ENCODE measurements at places on chromosomes 3 and 15.

GRCh38 chr15:67613708-67614107 lies 71.2 kb downstream of the MAP2K5 start:
- DNase-seq = no peak

GRCh38 chr3:117201901-117202774 lies 492.6 kb downstream of the TUSC7 start:
- no peak for DNase-seq

- no peak for DNase-seq
Observed at GRCh38 chr3:197541756-197542539, 13.8 kb downstream of the BDH1 start.

- DNase-seq = no peak
Observed at GRCh38 chr15:29818141-29818540, 4.1 kb downstream of the TJP1 start.

DNA sequence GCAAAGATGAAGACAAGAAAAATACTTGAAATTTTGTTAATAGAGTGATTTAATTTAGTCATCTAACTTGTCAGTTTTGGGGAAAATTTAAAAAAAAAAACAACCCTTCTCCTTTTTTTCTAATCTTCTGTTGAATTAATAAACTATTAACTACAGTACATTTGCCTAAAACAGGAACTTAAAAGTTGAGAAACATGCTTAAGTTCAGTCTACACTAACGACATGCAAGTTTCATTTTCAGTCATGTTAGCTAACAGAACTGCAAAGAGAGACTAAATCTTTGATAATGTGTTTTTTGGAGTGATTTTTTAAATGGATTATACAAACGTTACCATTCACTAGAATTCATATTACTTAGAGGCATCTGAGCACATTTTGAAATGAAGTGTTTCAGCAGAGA lies 71.9 kb upstream of the MBNL1 start:
- DNase-seq = peak; percentile 71

- DNase-seq = no peak
Observed at GRCh38 chr3:29212789-29213433, 68.0 kb upstream of the RBMS3 start.

- peak; percentile 61 for DNase-seq
Observed at GRCh38 chr15:37099319-37100108, 835 bp downstream of the MEIS2 start.

DNA sequence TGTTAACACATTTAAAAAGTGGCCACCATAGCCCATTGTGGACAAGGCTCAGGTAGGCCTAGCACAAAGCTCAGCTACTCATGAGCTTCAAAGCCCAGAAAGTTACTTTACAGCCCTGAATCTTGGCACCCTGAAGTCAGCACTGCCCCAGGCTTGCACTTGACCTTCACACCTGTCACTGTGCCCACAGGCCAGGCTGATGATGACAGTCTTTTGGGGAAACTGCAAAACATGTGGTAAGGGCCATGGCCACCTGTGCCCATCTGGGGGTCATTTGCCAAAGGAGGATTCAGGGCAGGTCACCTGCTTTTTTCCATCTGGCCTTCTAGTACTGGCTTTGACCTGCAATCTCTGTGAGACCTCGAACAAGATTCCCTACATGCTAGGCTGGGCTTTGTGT lies 11.0 kb downstream of the CHDH start:
- DNase-seq = no peak

DNA sequence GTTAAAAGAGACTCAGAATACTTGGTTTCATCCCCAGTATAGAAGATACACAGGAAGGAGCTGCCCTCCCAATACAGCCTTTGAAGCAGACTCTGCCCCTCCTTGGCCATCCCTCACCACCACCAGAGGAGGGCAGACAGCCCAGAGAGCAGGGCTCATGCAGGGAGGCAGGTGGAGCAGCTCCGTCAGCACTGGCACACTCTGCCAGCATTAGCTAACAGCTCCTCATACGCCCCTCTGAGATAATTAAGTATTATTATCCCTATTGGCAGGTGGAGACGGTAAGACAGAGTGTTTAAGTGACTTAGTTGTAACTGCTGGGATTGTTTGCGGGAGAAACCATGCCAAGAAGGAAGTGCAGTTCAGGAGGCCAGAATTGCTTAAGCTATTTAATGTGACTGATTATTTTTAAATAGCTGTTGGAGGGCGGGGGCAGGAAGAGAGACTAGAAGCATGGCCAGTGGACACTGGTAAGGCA lies 434.0 kb downstream of the EPHB1 start:
- DNase-seq = peak; percentile 10

DNA sequence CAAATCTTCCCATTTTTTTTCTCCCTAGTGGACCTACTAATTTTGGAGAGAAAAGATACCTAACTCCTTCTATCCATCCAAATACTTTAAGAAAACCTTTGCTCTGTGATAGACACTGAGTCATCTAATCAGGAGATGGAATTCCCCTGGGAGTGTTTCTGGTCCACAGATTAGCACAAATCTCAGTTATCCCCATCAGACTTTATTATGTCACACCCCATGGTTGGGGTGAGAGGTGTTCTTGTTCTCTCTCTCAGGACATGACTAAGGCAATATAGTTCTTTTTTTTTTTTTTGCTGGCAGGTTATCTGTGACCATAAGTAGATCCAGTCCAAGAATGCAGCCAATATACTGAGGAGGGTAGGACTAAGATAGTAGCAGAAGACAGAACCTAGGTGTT lies 15.8 kb downstream of the SLC9A9 start:
- no peak for DNase-seq

DNA sequence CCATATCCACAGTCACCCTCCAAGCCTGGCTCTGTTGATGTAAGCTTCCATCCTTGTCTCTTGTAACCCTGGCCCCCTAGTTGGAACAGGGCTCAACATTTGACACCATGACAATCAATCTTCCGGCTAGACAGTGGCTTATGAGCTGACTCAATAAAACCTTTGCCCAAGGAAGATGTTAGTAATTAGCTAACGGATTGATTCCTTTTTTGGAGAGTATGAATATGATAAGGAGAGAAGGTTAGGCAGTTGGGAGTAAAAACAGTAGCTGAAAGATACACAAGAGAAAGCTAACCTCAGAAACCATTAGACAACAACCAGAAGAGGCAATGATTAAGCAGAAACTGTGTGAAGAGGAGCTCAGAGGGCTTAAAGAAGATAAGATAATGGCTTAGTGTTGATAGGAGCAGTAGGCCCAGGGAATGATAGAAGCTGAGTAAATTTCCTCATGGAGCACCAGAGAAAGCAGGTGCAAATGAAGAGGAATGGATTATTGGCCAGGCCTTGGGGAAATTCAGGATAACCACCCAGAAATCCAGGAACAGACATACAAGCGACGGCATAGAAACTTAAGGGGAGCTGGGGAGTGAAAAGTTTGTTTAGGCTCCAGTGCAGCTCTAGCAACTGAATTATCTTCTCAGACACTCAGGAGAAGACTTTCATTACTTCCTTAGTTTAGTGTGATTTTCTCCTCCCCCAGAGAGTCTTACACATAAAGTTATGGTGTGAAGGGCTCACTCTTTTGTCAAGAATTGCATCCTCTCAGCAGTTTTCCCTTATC lies 7.8 kb upstream of the RFX7 start:
- no peak for DNase-seq

GRCh38 chr15:81375461-81375860 lies 1.4 kb upstream of the TMC3 start:
- DNase-seq = no peak

- no peak for DNase-seq
Observed at GRCh38 chr3:15636028-15636709, 34.6 kb downstream of the BTD start.

DNA sequence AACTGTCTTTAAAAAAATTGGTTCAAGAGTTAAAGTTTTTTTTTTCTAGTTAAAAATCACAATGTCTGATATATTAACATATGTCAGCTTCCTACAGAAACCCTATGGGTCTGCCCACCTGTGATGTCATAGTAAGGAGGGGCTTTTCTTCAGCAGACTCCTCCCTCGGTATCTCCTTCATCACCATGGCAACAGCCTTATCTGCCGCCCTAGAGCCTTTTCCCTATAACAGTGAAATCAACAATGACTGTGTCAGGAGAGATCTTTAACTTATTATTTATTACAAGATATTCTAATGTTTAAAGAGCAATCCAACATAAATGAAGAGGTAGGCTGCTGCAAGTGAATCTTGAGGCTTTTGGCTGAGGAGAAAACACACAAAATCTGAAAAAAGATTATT lies 138.7 kb downstream of the PEX5L start:
- peak; percentile 48 for DNase-seq

DNA sequence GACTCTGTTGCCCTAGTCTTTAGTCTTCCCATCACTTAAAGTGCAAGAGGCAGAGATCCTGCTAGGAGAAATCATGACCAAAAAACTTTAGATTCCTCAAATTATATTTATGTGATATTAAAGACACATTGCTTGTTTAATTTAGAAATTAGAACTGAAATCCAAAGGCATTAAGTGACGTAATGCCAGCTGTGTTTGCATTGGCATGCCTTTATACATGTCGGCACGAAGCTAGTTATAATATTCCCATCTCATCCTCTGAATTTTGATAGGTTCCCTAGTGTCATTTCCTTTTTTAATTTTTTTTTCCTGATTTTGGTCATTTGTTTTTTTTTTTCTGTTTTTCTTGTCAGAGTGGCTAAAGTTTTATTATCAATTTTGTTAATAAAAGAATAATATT lies 203.5 kb upstream of the ZBTB20 start:
- DNase-seq = no peak

DNA sequence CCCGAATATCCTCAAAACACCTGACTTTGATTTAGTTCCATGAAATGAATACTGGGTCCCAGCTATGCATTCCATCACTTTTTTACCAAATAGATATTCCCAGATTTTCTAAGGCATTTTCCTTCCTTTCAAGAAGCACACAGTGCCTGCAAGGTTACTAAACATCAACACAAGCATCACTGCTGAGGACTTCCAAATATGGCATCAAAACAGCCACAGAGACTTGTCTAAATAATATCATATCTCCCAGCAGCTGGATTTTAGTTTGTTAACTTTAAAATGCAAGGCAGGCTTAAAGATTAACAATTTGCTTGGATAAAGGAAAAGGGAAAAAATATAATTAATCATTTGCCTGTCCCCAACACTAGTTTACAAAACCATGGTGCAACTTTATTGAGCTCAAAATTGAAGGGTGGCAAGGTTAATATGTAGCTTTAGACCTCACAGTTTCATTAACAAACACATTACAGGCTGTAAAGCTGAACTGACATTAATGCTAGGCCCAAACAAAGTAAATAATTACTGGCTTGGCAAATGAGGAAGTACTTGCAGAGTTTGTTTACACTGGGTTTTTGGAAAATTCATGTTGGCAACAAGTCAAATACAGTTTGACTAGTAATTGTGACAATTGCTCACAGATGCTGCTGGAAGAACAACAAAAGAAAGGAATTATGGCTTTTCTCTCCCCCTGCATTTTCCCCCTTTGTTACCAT lies 401.7 kb upstream of the CDIN1 start:
- no peak for DNase-seq

DNA sequence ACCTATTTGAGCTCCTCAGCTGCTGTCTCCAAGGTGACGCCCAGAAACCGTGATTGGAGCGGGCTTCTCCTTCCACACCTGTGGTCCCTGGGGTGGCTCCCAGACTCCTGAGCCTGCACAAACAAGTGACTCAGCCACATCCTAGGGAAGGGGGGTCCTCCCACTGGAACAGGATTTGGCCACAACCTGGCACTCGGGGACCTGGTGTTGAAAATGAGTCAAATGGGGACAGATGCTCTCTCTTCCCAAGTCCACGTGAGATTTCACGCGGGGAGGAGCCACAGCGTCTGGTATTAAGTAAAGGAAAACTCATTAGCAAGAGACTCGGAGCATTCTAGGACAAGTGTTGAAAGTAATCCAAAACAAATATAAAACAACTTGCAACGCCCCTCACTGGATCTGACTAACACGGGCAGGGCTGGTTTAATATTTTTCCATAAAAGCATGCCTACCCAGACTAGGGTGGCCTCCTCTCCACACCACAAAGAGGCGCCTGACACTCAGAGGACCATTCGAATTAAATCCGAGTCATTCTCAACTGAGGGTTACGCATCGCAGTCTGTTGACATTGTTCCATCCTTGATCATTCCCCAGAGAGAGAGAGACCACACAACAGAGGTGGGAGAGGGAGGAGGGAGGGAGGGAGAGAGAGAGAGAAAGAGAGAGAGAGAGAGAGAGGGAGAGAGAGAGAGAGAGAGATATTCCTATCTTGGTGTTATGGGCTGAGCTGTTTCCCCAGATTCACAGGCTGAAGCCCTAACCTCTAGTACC lies 74.4 kb downstream of the MGLL start:
- DNase-seq = no peak

- DNase-seq = no peak
Observed at GRCh38 chr3:31039145-31039544, 144.7 kb upstream of the GADL1 start.

DNA sequence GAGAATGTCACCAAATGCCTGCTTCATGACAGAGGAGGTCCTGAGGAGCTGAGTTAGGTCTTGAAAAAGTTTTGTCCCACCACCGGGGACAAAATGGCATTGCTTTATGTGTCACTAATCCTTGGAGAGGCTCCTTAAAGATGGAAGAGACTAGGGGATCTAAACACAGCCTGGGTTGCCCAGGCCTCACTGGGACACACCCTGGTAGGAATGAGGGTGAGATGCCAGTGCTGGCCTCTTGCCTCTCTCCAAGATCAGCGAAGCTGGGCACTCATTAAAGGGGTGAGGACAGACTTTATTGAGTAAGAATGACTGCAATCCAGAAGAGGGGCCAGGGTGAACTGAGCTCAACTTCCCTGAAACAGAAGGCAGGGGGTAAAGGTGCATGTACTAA lies 58.5 kb upstream of the KLF13 start:
- no peak for DNase-seq

- DNase-seq = no peak
Observed at GRCh38 chr15:96306321-96306720, 24.2 kb upstream of the NR2F2 start.

- DNase-seq = no peak
Observed at GRCh38 chr3:13654330-13655060, 105.6 kb downstream of the FBLN2 start.

GRCh38 chr3:126537730-126538281 lies 13.9 kb downstream of the CHST13 start:
- no peak for DNase-seq

DNA sequence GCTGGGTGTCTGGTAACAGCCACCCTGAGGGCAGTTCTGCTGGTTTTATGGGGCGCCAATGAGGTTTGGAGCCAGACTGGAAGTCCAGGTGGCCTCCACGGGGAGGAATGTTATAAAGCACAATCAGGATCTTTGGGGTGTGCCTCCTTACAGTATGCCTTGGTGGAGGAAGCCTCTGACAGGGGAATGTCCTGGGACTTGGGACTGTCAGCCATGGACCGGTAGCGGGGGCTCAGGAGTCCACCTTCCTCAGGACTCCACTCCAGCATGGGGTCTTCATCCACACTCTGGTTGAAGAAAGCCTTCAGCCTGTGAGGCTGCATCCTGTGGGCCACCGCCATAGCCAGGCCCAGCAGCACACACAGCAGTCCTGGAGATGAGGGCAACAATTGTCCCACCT lies 4.9 kb downstream of the DUOXA2 start:
- DNase-seq = no peak

GRCh38 chr15:46855388-46855787 lies 861.9 kb upstream of the SEMA6D start:
- no peak for DNase-seq

DNA sequence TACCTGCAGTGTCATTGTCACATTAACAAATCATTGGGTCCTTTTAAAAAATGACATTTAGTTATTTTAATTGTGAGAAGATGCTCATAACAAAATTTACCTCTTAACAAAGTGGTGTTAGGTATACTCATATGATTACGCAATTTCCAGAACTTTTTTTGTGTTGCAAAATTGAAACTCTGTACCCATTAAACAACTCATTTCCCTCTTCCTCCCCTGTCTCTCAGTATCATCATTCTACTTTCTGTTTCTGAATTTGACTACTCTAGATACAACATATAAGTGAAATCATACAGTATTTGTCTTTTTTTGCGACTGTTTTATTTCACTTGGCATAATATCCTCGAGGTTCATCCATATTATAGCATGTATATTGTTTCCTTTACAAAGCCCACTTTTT lies 58.7 kb upstream of the CHST2 start:
- DNase-seq = no peak

Data from RPMI8226 (cell line).